ENCODE measurements at places on chromosomes 11 and 22. TPM values are rescaled to one million over a fixed set of nuclear protein-coding genes. Genes with fewer than 3 reads are reported as not detected.

DNA sequence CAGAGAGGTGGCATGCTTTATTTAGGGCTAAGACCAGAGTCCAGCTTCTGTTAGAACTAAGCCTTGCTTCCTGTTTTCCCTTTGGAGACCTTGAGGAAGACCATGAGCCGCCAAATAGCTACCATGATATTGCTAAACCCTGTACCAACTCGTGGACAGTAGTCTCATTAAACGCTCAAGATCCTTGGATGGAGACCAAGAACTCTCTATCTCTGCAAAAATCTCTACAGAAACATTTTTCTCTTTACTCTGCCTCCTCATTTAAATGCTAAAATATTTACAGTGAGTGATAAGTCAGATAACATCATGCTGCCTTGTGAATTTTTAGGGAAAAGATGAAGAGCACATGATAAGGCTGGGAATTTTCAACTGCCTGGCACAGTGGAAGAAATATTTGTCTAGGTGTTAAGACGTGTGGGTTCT, 197.8 kb downstream of the MAML2 start:
- H3K27me3 ChIP-seq = no peaks in the 10 kb centered on the region
- H3K4me3 ChIP-seq = no peak overlapping the region
- no peaks in the 10 kb centered on the region for H3K4me1 ChIP-seq

GRCh38 chr11:21635394-21636145, 557.3 kb upstream of the ANO5 start:
- no peaks in the 10 kb centered on the region for H3K27me3 ChIP-seq
- no peak overlapping the region for H3K4me3 ChIP-seq
- no peak overlapping the region for H3K27ac ChIP-seq
- no peaks in the 10 kb centered on the region for H3K36me3 ChIP-seq
- DNase-seq = no peak

- no peaks in the 10 kb centered on the region for H3K4me1 ChIP-seq
- no peaks in the 10 kb centered on the region for H3K27me3 ChIP-seq
- H3K36me3 ChIP-seq = peaks cover 14% of the 10 kb centered on the region
- H3K4me3 ChIP-seq = no peak overlapping the region
- H3K27ac ChIP-seq = no peak overlapping the region
Observed at GRCh38 chr11:62724171-62724570, 3.1 kb downstream of the HNRNPUL2 start.

- no peaks in the 10 kb centered on the region for H3K4me1 ChIP-seq
- no peaks in the 10 kb centered on the region for H3K27me3 ChIP-seq
- no peak overlapping the region for H3K4me3 ChIP-seq
- peak; percentile 87 for DNase-seq
Observed at GRCh38 chr22:31313366-31314147, 21.3 kb upstream of the PIK3IP1 start.

GRCh38 chr11:44088377-44088776, 7.1 kb upstream of the EXT2 start:
- H3K27ac ChIP-seq = no peak overlapping the region
- no peak for DNase-seq
- H3K27me3 ChIP-seq = no peaks in the 10 kb centered on the region
- peaks cover 3% of the 10 kb centered on the region for H3K36me3 ChIP-seq

DNA sequence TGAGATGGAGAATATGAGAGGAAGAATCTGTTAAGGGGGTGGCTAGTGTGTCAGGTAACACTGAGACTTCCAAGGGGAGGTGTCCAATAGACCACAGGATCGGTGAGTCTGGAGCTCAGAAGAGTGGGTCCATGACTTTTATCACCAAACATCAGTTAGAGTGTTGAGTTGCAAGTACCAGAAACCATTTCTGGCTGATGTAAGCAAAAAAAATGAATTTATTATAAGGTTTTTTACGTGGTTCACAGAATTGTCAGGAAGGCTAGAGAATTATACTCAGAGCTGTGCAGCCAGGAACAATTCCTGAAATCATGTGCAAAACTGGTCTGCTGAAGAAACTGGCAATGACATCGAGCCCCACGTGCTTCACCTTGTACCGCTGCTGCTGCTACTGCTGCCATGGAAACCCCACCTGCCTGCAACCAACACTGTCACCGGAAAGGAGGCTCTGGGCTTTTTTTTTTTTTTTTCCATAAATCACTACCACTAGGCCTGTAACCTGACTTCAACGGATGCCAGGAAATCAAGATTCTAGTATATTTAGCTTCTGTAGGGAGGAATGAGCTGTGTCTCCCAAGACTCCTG, 16.6 kb upstream of the STK33 start:
- H3K4me1 ChIP-seq = no peaks in the 10 kb centered on the region
- DNase-seq = no peak
- H3K27ac ChIP-seq = no peak overlapping the region
- H3K36me3 ChIP-seq = no peaks in the 10 kb centered on the region
- no peaks in the 10 kb centered on the region for H3K27me3 ChIP-seq

DNA sequence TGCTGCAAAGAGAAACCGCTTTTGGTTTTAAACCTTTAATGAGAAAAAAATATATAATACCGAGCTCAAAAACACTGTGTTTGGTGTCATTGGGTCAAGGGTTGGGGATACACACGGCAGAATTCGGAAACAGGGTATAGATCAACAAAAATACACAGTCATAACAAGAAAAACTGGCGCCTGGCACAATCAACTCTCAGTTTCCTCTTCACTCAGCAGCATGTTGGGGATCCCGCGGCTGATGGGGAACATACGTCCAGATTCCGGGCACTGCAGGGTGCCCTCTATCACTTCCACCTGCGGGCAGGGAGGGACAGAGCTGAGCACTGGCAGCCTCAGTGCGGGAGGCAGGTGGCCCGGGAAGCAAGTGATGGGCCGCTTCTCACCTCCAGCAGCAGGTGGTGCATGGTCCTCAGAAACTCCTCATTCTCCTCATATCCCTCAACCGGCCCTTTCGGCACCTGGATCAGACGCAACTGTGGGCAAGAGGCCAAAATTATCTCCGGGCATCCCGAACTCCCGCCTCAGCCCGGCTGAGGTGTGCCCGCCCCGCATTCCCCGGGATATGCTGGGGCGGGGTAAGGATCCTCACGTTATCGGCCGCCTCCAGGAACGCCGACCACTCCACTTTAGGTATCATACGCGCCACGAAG, 561 bp downstream of the TRMT112 start:
- no peak for DNase-seq
- peak overlapping the region; percentile 27 for H3K4me3 ChIP-seq
- no peaks in the 10 kb centered on the region for H3K36me3 ChIP-seq
- no peaks in the 10 kb centered on the region for H3K27me3 ChIP-seq
- H3K27ac ChIP-seq = peak overlapping the region; percentile 85

Gene VSIG2
- total RNA-seq = 3.8 TPM

GRCh38 chr11:115244758-115245157, 259.5 kb downstream of the CADM1 start:
- H3K27ac ChIP-seq = no peak overlapping the region
- no peak for DNase-seq
- no peaks in the 10 kb centered on the region for H3K36me3 ChIP-seq

DNA sequence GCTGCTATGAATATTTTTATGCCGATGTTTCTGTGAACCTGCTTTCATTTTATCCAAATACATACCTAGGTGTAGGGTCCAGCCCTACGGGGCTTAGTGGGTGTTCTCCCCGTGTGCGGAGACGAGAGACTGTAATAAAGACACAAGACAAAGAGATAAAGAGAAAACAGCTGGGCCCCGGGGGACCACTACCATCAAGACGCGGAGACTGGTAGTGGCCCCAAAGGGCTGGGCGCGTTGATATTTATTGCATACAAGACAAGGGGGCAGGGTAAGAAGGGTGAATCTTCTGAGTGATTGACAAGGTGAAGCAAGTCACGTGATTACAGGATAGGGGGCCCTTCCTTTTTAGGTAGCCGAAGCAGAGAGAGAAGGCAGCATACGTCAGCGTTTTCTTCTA, 920.1 kb downstream of the BRD1 start:
- peak; percentile 55 for DNase-seq
- no peak overlapping the region for H3K27ac ChIP-seq
- no peak overlapping the region for H3K4me3 ChIP-seq
- no peaks in the 10 kb centered on the region for H3K27me3 ChIP-seq
- no peaks in the 10 kb centered on the region for H3K36me3 ChIP-seq
- H3K4me1 ChIP-seq = no peaks in the 10 kb centered on the region

Gene MUC5AC
- total RNA-seq = not detected

Gene YPEL1
- total RNA-seq = 4.7 TPM

DNA sequence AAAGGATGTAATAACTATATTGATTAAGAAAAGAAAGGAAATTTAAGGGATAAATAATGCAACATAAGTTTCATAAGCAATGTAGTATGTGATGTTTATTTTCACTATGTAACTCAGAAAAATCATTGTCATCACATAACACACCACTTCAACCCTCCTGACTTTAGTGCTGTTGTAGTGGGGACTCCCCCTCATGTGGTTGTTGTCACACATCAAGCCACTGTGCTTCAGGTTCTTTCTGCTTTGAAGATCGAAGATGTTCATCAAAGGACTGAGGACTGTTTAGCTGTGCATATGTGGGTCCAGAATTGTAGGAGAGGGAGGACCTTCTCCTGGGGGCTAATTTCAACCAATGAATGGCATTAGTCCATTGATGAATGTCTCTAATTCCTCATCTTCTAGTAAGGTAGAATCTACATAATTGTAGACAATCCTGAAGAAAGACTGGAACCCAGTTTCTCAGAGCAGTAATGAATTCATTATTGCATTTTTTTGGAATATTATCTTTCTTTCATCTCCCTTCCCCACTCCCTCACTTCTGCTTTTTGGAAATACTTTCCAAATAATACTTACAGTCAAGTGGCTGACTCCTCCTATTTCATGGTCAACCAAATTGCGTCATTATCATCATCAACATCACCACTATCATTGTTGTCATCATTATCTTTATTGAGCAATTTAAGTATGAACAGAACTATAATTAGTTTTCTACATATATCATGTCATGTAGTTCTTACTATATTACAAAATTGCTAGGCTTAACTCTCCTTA, 9.8 kb upstream of the CARD16 start:
- H3K4me3 ChIP-seq = no peak overlapping the region
- H3K27ac ChIP-seq = no peak overlapping the region
- H3K4me1 ChIP-seq = no peaks in the 10 kb centered on the region

DNA sequence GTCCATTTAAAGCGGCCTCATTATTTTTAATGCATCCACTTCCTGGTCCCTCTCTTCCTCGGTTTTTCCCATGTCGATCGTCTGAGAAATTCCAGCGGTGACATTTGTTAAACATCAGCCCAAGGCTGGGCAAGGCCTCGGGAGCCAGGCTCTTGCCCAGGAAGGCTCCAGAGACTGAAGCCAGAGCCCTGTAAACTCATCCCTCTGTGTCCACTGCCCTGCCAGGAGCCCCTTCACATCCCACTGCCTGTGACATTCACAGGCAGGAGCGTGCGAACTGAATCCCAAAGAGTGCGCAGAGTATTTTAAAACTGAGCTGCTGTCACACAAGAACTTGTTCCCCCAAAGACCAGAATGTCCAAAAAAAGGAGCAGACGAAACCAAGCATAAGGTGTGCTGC, 56.5 kb upstream of the ANO1 start:
- no peak for DNase-seq
- H3K27ac ChIP-seq = no peak overlapping the region
- H3K36me3 ChIP-seq = no peaks in the 10 kb centered on the region
- H3K4me1 ChIP-seq = no peaks in the 10 kb centered on the region
- no peaks in the 10 kb centered on the region for H3K27me3 ChIP-seq

Gene NAA40
- 26.9 TPM for total RNA-seq

DNA sequence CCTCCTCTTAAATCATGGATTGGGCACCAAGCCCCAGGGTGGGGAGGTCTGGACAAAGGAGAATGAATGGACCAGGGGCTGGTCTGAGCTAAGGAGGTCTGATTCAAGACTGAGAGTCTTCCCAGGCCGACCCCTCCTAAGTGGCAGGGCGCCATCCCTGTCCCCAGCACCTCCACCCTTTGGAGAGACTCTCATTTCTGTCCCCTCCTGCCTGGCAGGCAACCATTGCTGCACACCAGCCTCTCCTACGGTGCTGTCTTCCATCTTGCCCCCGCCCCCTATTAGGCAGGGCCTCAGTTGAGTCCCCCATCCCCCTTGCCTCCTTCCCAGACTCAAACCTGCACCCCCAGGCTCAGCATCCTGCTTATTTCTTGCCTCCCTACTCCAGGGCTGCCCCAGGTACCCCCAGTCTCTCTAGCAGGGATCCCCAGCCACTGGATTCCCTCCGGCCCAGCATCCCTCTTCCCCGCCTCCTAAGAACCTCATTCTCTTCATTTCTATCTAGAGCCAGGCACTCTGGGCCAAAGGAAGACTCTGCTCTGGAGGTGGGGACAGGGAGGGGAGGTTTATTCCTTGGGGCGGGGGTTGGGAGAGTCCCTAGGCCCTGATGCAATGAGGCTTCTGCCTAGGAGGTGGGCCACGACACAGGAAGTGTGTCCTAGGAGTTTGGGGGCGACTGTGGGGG, 1.7 kb upstream of the RCOR2 start:
- peak overlapping the region; percentile 32 for H3K27ac ChIP-seq
- H3K27me3 ChIP-seq = no peaks in the 10 kb centered on the region

GRCh38 chr11:82909015-82909640, 7.6 kb downstream of the DDIAS start:
- no peak overlapping the region for H3K27ac ChIP-seq
- H3K4me3 ChIP-seq = no peak overlapping the region
- H3K4me1 ChIP-seq = no peaks in the 10 kb centered on the region
- H3K36me3 ChIP-seq = no peaks in the 10 kb centered on the region
- H3K27me3 ChIP-seq = no peaks in the 10 kb centered on the region
- DNase-seq = no peak
